H9 (cell line): ENCODE measurements at places on chromosomes 5 and 9.

DNA sequence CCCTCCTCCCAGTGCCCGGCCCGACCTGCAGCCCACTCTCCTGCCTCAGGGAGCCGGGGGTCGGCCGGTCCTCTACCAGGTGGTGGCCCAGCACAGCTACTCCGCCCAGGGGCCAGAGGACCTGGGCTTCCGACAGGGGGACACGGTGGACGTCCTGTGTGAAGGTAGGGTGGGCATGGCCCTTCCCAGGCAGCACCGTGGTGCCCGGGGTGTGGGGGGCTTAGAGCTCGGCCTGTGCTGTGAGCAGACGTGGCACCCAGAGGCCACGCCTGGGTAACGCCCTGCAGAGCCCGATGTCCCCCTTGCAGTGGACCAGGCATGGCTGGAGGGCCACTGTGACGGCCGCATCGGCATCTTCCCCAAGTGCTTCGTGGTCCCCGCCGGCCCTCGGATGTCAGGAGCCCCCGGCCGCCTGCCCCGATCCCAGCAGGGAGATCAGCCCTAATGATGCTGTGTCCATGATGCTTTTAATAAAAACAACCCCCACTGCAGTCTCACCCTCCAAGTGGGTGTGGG, 7.2 kb downstream of the ENTPD8 start:
- no peaks in the 10 kb centered on the region for H3K36me3 ChIP-seq
- no peaks in the 10 kb centered on the region for H3K4me1 ChIP-seq
- H3K4me3 ChIP-seq = no peak overlapping the region
- H3K27ac ChIP-seq = no peak overlapping the region
- DNase-seq = no peak
- no peaks in the 10 kb centered on the region for H3K27me3 ChIP-seq

DNA sequence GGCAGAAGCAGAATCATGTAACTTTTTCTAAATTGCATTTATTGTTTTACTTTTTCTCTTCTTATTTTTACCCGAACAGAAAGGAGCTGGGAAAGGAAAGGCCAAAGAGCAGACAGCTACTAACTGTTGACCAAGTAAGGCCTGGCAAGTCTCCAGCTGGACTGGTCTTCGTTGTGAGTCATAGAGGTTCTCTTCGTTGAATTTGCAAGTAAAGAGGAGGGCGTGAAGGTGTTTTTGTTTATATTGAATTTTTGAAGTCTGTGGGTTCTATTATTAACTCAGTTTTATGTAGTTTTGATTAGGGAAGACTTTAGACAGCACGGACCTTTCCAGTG, 416.5 kb upstream of the CCNH start:
- DNase-seq = no peak
- no peaks in the 10 kb centered on the region for H3K27me3 ChIP-seq
- peaks cover 6% of the 10 kb centered on the region for H3K36me3 ChIP-seq
- no peak overlapping the region for H3K27ac ChIP-seq

- H3K27ac ChIP-seq = no peak overlapping the region
- H3K36me3 ChIP-seq = no peaks in the 10 kb centered on the region
- no peaks in the 10 kb centered on the region for H3K27me3 ChIP-seq
Measured at GRCh38 chr9:78510035-78510434, 213.1 kb downstream of the PSAT1 start.

DNA sequence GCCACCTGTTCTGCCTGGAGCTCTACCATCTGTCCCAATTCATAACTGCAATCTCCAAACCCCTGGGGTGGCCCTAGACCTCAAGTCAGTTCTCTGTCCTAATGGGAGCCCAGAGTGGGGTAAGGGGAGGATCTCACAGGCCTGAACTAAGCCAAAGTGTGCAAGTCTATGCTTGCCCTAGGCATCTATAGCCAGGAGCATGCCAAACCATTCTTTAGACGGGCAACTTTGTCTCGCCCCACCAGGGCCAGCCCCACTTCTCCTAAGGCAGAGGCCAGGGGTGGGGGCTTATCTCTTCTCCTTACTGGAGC, 3.3 kb downstream of the ACSL6 start:
- H3K27me3 ChIP-seq = peaks cover 3% of the 10 kb centered on the region; the same call in 1 of the 2 replicates
- H3K4me1 ChIP-seq = peaks cover 4% of the 10 kb centered on the region; the same call in 1 of the 2 replicates
- H3K27ac ChIP-seq = no peak overlapping the region
- no peak overlapping the region for H3K4me3 ChIP-seq
- no peaks in the 10 kb centered on the region for H3K36me3 ChIP-seq
- DNase-seq = no peak

DNA sequence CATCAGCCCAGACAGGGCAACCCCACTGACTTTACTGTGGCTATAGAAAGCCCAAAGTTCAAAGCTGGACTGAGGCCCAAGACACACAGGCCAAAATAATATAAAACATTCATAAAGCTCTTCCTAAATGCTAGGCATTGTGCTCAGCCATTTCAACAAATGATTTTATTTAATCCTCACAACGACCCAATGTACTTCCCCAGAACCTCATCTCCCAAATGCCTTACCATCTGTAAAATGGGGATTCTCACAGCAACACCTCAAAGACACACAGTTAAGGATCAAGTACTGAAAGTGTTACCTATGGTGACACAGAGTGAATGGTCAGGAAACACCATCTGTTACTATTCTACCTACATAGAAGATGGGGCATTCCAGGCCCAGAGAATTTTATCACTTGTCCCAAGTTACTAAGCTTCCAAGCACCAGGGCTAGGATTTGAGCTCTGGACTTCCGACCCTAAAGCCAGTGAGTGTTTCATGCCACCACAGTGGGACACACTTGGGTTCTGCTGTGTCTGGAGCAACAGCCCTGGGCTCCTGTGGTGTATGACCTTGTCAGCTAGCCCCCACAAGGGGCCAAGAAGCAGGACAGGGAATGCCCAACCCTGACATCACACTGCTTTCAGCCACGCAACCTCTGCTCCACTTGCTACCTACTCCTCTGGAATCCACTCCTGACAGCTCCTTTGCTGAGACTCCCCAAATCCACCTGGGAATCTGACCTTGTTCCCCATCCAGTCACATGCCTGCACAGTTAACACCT, 15.1 kb downstream of the SHB start:
- H3K27ac ChIP-seq = no peak overlapping the region
- H3K4me1 ChIP-seq = peaks cover 15% of the 10 kb centered on the region; the same call in 1 of the 2 replicates
- no peaks in the 10 kb centered on the region for H3K27me3 ChIP-seq
- DNase-seq = no peak

GRCh38 chr5:179217956-179218942, 127.0 kb downstream of the ADAMTS2 start:
- no peak overlapping the region for H3K4me3 ChIP-seq
- H3K27ac ChIP-seq = no peak overlapping the region
- DNase-seq = no peak
- H3K4me1 ChIP-seq = no peaks in the 10 kb centered on the region
- no peaks in the 10 kb centered on the region for H3K27me3 ChIP-seq
- H3K36me3 ChIP-seq = peaks cover 4% of the 10 kb centered on the region

GRCh38 chr9:129724456-129725190, 28.2 kb downstream of the PTGES start:
- DNase-seq = peak; percentile 28
- no peak overlapping the region for H3K27ac ChIP-seq
- no peaks in the 10 kb centered on the region for H3K4me1 ChIP-seq
- H3K36me3 ChIP-seq = no peaks in the 10 kb centered on the region
- H3K27me3 ChIP-seq = no peaks in the 10 kb centered on the region

GRCh38 chr5:172165465-172165864, 22.6 kb downstream of the STK10 start:
- H3K36me3 ChIP-seq = no peaks in the 10 kb centered on the region; the same call in 1 of the 2 replicates
- no peaks in the 10 kb centered on the region for H3K27me3 ChIP-seq
- no peak overlapping the region for H3K4me3 ChIP-seq
- H3K4me1 ChIP-seq = no peaks in the 10 kb centered on the region

GRCh38 chr5:130337179-130337888, 433.1 kb downstream of the CHSY3 start:
- H3K27ac ChIP-seq = no peak overlapping the region
- no peak for DNase-seq
- H3K27me3 ChIP-seq = no peaks in the 10 kb centered on the region
- no peak overlapping the region for H3K4me3 ChIP-seq
- H3K4me1 ChIP-seq = no peaks in the 10 kb centered on the region; the same call in 1 of the 2 replicates
- no peaks in the 10 kb centered on the region for H3K36me3 ChIP-seq

GRCh38 chr9:131744171-131744719, 4.4 kb upstream of the RAPGEF1 start:
- DNase-seq = no peak
- no peak overlapping the region for H3K27ac ChIP-seq
- no peaks in the 10 kb centered on the region for H3K27me3 ChIP-seq
- H3K4me1 ChIP-seq = no peaks in the 10 kb centered on the region
- no peak overlapping the region for H3K4me3 ChIP-seq

- H3K27ac ChIP-seq = no peak overlapping the region
- H3K4me1 ChIP-seq = 0 out of 2 replicates have a peak, but pooled peaks cover 2% of the 10 kb centered on the region
- no peaks in the 10 kb centered on the region for H3K27me3 ChIP-seq
- no peak overlapping the region for H3K4me3 ChIP-seq
- DNase-seq = no peak
Measured at GRCh38 chr5:90994796-90995195, 388.3 kb downstream of the ARRDC3 start.

DNA sequence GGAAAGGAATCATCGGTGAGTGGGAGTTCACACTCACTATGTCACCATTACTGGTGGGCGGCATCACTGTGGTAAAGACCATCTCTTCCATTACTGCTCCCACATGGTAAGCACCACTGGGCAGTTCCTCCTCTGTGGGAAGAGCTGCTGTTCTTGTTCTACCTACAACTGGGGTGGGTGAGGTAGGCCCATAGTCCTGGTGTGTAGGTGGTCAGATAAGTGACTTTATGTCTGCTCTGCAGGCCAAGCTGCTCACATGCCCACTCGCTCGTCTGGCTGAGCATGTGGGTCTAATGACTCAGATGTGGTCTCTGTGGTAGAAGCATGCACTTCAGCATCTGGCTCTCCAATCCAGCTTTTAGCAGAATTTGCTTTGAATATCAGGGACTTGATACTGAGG, 82.9 kb downstream of the TMEM215 start:
- H3K27me3 ChIP-seq = no peaks in the 10 kb centered on the region
- H3K4me3 ChIP-seq = no peak overlapping the region
- no peaks in the 10 kb centered on the region for H3K36me3 ChIP-seq
- H3K27ac ChIP-seq = no peak overlapping the region

GRCh38 chr5:112689155-112689909, 48.4 kb upstream of the APC start:
- H3K4me1 ChIP-seq = no peaks in the 10 kb centered on the region
- no peak overlapping the region for H3K27ac ChIP-seq
- DNase-seq = no peak
- no peaks in the 10 kb centered on the region for H3K27me3 ChIP-seq

- no peak overlapping the region for H3K4me3 ChIP-seq
- H3K27me3 ChIP-seq = no peaks in the 10 kb centered on the region
- DNase-seq = peak; percentile 12
Measured at GRCh38 chr9:92618633-92619225, 51.2 kb downstream of the IPPK start.

- no peak overlapping the region for H3K4me3 ChIP-seq
- no peak for DNase-seq
- H3K4me1 ChIP-seq = no peaks in the 10 kb centered on the region
- no peak overlapping the region for H3K27ac ChIP-seq
- H3K27me3 ChIP-seq = no peaks in the 10 kb centered on the region
Measured at GRCh38 chr5:133124891-133125290, 73.1 kb downstream of the HSPA4 start.

GRCh38 chr9:90504486-90504885, 138.1 kb downstream of the DIRAS2 start:
- H3K4me1 ChIP-seq = peaks cover 7% of the 10 kb centered on the region; the same call in 1 of the 2 replicates
- DNase-seq = no peak
- no peaks in the 10 kb centered on the region for H3K36me3 ChIP-seq
- H3K27ac ChIP-seq = no peak overlapping the region
- H3K4me3 ChIP-seq = no peak overlapping the region

DNA sequence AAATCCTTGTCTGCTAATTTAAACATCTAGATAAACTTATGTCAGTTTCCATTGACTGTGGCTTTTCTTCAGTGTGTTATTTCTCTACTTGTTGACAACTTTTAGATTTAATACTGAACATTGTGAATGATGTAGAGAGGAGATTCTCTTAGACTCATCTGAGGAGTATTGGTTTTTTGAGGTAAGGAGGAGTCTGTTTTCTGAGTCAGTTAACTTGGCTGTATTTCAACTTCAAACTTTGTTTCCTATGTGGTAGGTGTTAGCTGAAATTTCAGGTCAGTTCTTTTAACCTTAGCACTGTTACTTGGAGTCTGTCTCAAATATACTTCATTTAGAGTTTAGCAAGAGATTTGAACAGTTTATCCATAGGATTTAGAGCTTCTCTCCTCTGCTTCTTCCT, 67.9 kb downstream of the XRCC4 start:
- no peaks in the 10 kb centered on the region for H3K4me1 ChIP-seq
- no peak for DNase-seq
- H3K27me3 ChIP-seq = no peaks in the 10 kb centered on the region
- H3K4me3 ChIP-seq = no peak overlapping the region
- H3K27ac ChIP-seq = no peak overlapping the region
